CD4-positive, alpha-beta T cell treated with Interferon alpha-2 for 1 hour (primary cell): ENCODE measurements at places on chromosomes 2 and 18.
A peak's percentile ranks its signal among the peaks of the same experiment; 100 is the strongest.

GRCh38 chr2:69979902-69980807 is 18.7 kb upstream of the ASPRV1 start:
- no peak for DNase-seq

- peak; percentile 60 for DNase-seq
Measured at GRCh38 chr2:174603280-174603679, 5.7 kb upstream of the WIPF1 start.

- no peak for DNase-seq
Measured at GRCh38 chr2:155141418-155141817, 442.9 kb downstream of the KCNJ3 start.

DNA sequence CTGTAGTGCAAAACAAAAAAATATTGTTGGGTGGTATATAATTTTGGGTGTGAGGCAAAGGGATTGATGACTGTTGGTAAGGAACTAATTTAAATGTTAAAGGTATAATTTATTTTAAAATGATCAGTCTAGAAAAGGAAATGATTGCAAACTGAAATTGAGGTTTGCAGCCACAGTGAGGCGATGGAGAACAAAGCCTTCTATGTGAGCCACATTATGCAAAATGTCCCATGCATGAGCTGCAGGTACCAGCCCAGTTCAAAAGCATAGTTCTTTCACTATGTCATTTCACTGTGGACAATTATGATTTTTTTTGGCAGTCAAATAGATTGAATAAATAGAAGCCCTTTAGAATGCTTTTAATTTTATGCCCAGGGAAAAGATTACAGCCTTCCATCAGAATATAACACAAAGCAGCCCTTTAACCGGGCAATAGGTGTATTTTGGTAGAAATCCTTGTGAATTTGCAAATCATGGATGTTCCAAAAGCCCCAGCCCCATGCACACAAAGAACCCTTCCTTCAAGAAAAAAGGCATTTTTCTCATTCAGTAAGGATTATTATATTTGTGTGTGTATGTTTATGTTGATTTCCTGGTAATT is 1.7 kb downstream of the MAP2 start:
- DNase-seq, result no peak

- DNase-seq, result no peak
Measured at GRCh38 chr2:231542136-231542535, 11.9 kb upstream of the NMUR1 start.

- no peak for DNase-seq
Measured at GRCh38 chr18:8705961-8706790, 820 bp downstream of the MTCL1 start.

- peak; percentile 12 for DNase-seq
Measured at GRCh38 chr2:111031546-111032478, 88.9 kb upstream of the BCL2L11 start.

DNA sequence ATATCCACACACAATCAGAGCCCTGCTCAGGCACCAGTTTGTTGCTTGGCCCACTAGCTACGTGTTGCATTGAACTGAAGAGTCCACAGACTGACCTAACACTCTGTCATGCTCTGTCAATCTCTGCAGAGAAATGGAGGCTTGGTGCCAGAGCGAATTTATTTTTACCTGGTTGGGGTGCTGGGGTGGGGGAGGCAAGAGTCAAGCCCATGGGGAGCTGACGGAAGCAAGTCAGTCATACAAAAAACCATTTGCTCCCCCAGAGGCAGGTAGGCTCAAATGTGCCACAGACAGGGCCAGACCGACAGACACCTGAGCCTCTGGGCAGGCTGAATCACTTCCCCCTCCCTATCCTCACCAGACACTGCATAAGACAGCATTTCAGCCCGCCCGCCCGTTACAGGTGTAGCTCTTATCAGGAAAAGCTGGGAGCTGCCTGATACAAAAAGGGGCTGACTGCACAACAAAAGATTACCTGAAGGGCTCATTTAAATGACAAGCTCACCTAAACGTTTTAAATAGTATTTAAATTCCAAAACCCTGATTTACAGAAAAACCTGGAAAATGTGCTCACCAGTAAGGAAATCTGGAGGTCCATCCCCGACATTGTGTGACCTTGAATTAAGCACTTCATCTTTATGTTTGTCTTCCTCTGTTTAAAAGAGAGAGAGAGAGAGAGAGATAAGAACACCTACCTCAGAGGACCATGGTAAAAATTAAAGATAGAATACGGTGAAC is 2.1 kb upstream of the PCBP1 start:
- peak; percentile 80 for DNase-seq

- no peak for DNase-seq
Measured at GRCh38 chr2:97678298-97678697, 8.8 kb downstream of the C2orf92 start.

- DNase-seq, result no peak
Measured at GRCh38 chr2:236844711-236845110, 241.0 kb upstream of the COPS8 start.

DNA sequence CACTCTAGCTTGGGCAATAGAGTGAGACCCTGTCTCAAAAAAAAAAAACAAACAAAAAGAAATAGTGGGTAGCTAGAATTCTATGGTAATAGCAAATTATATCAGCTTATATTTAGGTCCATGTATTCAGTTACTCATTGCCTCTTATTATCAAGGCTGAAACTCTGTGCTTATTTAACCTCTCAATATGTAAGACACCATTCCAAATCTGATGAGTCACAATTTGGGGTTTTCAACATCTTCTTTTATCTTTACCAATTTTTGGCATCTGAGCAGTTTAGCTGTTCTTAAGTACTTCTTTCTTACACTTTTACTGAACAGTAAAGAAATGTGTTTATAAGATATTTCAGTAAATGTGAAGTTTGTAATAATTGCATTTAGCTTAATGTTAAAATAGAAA is 69.3 kb downstream of the TTC27 start:
- no peak for DNase-seq

DNA sequence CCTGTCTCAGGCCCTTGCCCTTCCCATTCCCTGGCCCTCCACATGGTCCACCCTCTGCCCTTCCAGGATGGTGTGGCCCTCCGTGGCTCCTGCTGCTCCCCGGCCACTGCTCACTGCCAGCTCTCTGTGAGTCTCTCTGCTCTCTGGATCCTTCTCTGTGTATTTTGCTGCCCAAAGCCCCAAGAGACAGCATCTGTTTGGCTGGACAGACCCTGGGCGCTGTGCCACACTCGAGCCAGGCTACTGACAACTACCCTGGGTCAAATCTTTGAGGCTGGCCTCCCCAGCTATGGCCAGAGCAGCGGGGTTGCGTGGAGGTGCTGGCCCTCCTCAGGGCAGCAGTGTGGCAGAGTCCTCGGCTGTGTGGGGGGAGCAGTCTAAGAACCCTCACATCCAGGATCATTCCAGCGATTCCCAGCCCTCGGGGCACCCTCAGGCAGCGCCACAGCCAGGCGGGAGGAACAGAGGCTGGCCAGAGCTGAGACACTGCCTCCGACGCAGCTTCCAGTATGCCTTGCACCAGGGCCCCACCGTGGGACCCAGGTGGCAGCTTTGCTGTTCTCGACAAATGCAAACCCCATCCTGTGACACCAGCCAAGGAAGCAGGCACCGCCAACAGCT is 139.4 kb upstream of the GLI2 start:
- no peak for DNase-seq

DNA sequence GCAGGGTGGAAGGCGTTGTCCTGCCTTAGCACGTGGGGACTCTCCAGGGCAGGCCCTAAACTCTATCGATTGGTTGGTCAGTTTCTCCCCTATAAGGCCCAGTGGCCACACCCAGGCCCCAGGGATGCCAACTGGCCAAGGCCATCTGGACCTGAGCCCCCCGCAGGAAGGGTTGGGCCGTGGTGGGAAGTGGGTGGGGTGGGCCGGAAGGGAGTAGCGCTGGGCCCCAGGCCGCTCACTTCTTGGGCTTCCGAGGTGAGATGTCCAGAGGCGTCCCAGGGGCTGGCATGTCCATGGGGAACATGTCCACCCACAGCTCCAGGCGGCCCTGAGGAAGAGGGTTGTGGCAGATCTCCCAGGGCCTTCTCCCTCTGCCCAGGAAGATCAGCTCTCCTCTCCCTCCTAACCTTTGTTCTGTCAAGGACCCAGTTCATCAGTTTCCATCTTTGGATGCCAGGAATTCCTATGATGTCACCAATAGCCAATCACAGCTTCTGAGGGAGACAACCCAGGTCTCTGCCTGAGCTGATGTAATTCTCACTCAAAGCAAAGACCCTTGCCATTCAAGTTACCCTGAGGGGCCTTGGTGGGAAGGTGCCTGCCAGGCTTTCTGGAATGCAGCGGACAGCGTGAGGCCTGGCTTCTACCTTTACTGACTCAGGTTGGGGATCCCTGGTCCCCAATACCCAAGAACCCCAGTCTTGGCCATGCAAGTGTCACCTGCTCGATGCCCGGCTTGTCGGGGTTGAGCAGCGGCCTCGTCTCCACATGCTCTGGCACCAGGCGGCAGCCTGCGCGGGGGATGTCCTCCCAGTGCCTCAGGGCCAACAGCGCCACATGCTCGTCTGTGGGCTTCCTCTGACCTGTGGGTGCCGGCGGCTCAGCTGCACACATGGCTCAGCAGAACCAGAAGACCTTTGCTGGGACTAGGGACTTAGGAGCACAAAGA is 14.4 kb downstream of the OTOF start:
- no peak for DNase-seq

DNA sequence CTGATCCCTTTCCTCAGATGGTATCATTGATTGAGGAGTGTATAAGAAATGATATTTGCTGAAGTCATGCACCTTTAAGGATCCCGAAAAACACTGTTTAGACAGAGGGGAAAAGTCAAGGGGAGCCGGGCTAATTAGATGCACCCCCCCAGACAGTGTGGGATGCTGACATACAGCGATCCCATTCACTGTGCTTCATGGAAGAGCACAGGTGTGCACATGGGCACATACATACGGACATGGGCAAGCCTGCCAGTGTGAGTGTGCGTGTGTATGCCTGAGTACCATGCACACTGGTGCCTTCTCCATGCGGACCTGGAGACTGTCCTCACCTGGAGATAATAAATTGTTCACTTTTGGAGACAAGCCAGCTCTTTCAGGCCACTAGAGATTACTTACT is 22.6 kb downstream of the MEIS1 start:
- DNase-seq, result no peak

- DNase-seq, result peak; percentile 81
Measured at GRCh38 chr2:233443511-233444183, 89.4 kb downstream of the DGKD start.

DNA sequence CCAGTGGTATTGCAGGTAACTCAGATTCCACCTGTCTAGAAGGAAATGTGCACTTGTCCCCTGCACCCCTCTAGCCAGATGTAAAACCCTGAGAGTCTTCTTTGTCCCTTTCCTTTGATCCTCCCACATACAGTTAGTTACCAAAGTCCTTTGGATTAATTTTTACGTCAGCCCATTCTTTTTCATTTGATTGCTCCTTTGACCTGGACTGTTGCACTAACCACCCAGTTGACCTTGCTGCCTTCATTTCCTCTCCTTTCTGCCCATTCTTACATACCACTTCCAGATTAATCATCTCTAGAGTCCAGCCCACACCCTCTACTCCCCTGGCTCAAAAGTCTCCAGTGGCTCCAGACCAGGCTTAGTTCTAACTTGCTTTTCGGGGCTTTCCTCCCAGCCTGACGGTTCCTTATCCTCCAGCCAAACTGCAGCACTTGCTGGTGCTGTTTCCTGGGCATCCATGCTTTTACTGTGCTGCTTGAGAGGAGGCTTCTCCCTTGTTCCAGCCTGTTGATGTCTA is 99.3 kb downstream of the SPTBN1 start:
- no peak for DNase-seq

DNA sequence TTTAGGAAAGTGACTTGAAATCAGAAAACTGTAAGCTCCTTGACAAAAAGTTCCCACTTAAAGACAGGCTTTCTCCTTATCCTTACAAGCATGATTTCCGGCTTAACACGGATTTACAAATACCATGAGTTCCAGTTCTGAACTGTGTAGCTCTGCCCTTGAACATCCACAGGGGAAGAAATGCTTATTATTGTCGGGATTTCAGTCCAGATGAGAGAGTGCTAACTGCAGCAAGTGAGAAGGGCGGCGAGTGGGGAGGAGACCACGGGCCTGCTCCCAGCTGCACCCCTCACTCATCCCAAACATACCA is 73.1 kb downstream of the LRRC30 start:
- DNase-seq, result no peak

- DNase-seq, result peak; percentile 50
Measured at GRCh38 chr2:72953976-72954375, 36.7 kb downstream of the EMX1 start.

GRCh38 chr2:27869763-27870162 is 20.4 kb downstream of the RBKS start:
- no peak for DNase-seq

DNA sequence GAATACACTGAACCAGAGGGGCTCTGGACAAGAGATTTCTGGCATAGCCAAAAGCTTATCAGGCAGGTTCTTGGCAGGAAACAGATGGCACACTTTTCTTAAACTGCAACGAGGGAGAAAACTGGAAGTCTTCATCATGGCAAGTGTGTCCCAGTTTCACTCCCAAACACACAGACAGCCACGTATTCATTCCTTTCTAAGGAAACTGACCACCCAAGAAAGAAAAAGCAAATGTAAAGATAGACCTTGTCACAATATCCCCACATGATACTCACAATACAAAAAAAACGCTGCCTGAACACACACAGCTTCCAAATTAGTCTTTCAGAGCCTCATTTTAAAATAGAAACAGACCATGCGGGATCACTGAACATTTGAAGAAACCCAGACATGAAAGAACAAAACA is 40.6 kb upstream of the RTTN start:
- DNase-seq, result no peak

DNA sequence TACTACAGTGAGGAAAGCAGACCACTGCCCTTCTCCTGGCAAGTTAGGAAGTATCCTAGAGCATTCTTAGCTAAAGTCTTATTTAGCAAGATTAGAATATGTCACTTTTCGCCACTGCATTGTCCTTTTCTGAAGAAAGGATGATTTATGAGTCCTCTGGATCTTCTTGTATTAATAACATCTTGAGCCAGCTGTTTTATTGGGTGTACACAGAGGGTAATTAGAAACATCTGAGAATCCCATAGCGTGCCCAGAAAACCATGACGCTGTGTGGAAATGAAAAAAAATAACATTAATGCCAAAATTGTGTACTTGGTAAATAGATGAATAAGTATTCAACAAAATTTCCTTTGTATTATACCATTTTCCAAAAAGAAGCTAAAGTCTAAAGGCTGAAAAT is 198.7 kb downstream of the LTBP1 start:
- DNase-seq, result no peak

DNA sequence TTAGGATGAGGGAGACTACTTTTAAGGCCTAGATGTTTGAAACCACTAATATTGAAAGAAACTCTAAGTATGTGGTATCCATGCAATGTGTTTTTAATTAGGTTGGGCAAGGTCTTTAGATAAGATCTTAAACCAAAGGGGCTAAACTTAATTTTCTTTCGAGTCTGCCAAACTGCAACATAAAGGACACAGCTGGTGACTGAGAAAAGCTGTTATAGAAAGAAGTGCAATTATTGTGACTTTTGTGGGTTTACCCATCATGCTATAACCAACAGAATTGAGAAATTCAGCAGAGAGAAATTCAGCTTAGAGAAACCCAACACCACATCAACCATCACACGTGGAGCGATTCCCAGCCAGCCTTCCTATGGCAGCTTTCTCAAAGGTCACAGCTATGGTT is 119.5 kb upstream of the LMAN1 start:
- DNase-seq, result no peak
